Activated CD4-positive, CD25-positive, alpha-beta regulatory T cell treated with anti-CD3 and anti-CD28 coated beads, Interleukin-2, amount 50 U/mL, for 16 hours (primary cell): ENCODE measurements at places on chromosomes 11 and 22.

- DNase-seq: no peak
Measured at GRCh38 chr11:47948137-47948536, 32.2 kb upstream of the PTPRJ start.

DNA sequence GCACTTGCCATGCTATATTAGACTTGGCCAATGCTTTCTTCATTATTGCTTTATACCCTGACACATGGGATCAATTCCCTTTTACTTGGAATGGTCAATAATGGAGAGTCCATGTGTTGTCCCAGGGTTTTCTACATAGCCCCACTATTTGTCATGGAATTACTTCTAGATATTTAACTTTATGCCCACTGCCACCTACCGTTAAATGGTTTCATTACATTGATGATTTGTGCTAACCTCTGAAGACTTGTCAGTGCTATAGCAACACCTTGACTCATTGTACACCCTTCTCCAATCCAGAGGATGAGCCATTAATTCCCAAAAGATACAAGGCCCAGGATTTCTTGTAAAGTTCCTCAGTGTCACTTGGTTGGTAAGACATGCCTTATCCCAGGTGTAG is 31.4 kb upstream of the SLC22A25 start:
- DNase-seq: no peak

DNA sequence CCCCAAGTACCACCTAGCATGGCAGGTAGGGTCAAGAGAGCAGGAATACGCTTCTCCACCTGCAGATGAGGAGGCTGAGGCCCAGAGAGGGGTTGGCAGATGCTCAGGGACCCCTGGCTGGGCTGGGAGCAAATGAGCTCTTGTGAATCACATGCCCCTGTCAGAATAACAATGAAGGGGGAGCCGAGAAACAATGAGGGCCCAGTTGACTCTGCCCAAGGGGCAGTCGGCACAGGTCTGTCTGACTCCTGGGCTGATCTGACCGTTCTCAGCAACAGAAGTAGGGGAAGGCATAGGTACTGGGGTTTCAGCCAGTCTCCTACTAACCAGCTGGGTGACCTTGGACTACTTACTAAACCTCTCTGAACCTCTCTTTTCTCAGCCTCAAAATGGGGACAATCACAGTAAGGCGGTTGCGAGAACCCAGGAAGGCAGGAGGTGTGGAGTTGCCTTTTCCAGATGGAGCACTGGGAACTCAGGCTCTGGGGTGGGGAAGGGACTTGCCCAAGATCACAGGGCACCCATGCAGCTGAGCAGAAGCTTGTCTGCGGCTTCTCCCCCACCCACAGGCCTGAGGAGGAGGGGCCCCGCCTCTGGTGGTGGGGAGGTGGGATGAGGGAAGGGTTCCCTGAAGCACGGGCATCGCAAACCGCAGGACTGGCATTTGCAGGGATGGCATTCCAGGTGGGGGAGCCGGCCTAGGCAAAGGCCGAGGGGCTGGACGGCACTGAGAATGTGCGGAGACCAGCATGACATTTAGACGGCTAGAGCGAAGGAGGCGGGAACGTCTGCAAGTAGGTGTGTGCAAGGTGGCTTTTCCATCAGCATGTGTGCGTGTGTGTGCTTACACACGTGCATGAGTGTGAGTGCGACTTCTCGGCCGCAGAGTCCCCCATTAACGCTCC is 163.0 kb downstream of the MN1 start:
- no peak for DNase-seq

DNA sequence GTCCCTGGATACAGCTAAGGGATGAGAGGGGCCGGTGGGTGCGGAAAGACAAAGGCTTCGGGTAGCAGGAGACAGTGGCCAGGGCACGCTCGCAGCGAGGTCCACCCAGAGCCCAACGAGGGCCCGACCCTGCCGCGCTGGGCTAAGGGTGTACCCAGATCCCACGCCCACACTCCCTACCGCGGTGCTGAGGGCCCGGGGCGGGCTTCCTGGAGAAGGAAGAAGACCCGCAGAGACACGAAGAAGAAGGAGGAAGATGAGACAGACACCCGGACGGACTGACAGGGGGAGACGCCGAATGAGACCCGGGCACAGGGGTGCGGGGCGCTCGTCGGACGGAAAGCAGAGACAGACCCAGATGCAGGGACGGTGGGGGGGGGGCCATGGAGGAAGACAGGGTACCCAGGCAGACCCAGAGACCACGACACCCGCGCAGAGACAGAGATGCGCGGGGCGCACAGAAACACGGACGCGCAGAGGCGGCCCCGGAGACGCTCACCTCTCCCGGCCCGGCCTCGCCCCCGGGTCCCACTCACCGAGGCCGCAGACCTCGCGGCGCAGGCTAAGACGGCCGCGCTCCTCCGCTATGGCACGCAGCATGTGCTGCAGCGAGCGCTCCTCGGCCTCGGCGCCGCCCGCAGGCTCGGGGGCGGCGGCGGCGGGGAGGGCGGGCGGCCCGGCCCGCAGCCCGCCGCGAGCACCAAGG is 437 bp downstream of the KIAA0930 start:
- DNase-seq: no peak

GRCh38 chr11:112903340-112903739 is 57.9 kb upstream of the NCAM1 start:
- no peak for DNase-seq

DNA sequence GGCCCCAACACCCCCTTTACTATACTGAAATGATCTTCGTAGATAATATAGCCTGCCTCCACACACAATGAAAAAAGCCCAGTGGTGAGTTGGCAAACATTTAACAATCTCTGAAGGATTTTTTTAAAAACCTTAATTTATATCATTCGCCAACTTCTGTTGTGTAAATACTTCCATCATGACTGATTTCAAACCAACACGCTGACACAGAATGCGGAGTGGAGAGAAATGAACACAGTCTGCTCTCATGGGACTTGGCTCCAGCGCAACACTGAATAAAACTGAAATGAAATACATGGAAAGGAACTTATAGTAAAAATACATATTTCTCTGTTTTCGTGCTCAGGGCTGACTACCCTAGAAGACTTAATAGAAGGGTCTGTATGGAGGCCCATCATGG is 61.3 kb upstream of the WNT11 start:
- DNase-seq: no peak

GRCh38 chr11:4138497-4138896 is 43.9 kb downstream of the RRM1 start:
- DNase-seq: no peak

GRCh38 chr11:76649011-76649410 is 21.5 kb downstream of the LRRC32 start:
- DNase-seq: no peak

DNA sequence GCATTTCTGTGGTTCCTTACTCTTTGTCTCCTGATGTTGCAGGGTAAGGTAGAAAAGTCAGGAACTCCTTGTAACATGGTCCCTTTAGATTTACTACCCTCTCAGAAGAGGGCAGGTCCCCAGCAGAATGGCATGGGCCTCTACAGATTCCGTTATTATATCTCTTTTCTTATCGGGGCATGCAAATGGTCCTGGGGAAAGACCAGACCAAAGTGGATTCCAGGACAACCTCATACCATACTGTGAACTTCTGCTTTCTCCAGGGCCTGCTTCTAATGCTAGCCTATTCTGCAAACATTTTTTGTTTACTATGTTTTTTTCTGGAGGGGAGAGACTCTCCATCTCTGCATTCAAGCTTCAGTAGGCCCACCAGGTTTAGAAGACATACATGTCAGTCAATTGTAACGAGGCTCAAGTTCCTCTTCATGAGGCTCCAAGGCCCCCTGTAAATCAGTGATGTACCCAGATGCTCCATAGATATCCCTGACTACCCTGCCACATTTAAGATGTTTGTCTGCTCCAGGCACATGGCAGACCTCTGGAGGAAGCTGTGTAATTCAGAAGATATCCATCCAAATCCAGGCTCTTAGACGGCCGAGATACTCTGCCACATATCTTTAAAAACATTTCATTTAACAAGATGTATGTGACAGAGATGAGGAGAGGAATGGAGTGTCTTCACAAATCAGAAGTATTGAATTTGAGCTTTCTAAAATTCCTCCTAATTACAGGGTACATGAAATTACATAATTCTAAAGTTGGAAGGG is 8.5 kb upstream of the ME3 start:
- no peak for DNase-seq

GRCh38 chr11:23574149-23574548 is 713.9 kb upstream of the CCDC179 start:
- DNase-seq: no peak

DNA sequence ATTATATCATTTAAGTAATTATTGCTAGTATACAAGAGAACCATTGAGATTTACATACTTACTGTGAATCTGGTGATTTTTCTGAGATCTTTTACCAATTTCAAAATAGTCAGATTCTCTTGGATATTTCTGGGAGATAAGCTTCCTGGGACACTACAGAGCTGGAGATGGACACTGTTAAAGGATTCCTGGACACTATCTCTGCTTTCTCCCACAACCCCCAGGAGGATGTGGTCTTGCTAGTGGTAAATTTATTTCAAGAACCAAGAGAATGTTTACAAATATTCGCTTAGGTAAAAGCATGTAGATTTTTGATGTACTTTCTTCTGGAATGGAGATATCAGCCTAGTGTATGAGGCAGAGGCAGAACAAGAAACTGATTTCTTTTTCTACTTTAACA is 12.9 kb downstream of the CCDC82 start:
- no peak for DNase-seq

- no peak for DNase-seq
Measured at GRCh38 chr11:126400479-126400878, 45.0 kb downstream of the ST3GAL4 start.

DNA sequence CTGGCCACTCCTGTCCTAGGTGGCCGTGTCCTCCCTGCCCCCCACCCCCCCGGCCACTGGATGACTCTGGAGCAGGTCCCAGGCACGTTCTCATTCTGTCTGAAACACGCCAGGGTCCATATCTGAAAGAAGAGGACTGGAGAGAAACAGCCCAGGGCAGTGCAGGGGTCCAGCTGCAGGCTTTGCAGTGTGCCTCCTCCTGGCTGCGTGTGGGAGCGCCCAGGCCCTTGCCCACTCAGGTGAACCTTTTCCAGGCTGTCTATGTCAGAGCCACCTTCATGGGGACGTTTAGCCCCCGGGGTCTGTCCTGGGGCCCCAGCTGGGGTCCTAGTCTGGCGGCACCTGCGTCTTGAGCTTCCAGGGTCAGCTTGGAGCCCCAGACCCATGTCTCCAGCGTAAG is 15.6 kb downstream of the GRAMD4 start:
- no peak for DNase-seq

GRCh38 chr22:30299322-30299721 is 10.0 kb upstream of the CASTOR1 start:
- no peak for DNase-seq

DNA sequence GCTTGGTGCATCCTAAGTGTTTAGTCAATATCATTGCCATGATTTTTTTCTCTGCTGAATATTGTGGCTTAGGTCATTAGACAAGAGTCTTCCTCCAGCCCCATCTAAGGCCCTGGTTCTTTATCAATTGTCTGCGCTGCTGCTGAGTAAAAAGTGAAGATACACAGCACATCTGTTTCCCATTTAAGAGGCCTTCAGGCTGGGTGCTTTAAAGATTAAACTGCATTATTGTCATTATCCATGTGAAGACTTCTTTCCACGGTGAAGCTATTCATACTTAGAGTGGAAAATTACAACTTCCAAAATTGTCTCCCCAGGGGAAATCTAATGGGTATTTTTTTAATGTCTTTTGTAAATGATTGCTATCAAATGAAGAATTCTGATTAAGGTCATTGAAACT is 719.8 kb upstream of the LRRC4C start:
- no peak for DNase-seq

DNA sequence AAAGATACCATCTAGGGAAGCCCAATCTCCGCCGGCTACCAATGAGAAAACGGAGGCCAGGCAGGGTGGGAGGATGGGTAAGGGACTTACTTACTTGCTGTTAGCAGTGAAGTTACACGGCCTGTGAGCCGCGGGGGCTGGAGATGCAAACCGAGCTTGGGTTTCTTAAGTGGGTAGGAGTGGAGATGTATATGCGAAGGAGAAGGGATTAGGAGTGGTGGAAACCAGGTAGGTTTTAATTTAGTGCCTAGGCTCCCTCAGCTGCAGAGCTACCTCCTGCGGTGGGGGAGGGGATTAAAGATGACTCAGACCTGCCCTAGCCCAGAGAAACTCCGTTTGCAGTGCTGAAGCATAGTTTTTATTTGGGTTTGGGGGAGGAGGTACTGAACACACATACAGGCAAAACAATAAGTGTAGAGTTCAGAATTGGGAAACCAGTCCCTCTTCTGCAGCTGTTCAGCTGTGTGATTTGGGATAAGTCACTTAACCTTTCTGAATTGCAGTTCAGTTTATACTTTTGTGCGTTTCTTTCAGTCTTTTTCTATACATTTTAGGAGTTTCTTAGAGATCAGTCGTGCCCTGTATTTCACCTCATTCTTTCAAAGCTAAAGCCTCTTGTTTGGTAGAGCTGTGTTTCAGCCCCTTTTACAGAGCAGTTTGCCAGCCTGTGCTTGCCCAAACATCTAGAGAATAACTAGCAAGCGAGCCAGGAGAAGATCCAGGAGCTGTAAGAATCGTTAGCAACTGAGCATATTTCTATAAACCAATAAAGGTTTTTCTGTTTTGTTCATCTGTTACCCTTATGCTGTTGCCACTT is 596 bp upstream of the TNRC6B start:
- peak; percentile 51 for DNase-seq

DNA sequence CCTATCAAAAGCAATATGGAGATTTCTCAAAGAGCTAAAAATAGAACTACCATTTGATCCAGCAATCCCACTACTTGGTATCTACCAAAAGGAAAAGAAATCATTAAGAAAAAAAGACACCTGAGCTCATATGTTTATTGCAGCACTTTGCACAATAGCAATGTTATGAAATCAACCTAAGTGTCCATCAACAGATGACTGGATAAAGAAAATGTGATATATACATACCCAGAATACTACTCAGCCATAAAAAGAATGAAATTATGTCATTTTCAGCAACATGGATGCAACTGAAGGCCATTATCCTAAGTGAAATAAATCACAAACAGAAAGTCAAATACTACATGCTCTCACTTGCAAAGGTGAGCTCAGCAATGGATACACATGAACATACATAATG is 1565.5 kb upstream of the RAG2 start:
- no peak for DNase-seq

GRCh38 chr22:23969071-23969470 is 2.4 kb downstream of the DDTL start:
- no peak for DNase-seq

DNA sequence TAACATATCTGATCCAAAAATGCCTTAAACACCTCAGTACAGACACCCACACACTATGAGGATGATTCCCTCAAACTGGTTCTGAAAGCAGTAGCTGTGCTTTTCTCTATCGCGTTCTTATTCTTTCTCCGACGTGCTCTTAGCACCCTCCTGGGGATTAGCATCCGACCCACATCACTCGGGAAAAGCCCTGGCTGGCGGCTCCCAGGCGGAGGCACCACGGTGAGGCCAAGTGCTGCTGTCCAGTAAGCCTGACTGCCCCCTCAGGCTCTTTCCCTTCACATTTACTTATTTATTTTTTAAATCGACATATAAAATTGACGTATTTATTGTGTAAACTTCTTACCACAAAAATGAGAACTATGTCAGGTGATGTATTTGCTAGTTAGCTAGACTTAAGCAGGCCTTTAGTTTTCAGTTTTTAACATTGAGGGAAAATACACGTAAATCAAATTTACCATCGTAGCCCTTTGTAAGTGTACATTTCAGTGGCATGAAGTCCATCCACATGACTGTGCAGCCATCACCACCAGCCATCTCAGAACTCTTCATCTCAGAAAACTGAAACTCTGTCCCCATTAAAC is 19.2 kb downstream of the TBX1 start:
- DNase-seq: no peak

GRCh38 chr11:13094930-13095687 is 86.0 kb downstream of the RASSF10 start:
- DNase-seq: no peak
